Right ventricle myocardium inferior (tissue), 1 donor: ENCODE measurements at places on chromosomes 6 and 20.

GRCh38 chr20:25022680-25023079, 30.1 kb upstream of the APMAP start:
- no peak for DNase-seq

DNA sequence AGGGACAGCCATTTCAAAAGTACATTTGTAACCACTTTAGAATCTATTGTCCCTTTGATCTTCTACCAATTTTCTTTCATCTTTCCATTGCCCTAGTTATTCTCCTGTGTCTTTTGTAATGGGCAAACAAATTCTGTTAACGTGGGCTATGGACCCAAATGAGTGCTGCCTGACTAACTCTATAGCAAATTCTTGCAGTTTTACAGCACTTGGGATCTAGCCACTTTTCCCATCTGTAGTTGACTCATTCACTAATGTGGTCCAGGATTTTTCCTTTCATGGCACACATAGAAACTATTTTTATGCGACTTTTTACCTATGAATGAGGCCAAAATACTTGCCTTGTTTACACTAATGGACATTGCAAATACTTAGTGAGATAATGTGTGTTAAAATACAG, 52.0 kb downstream of the GRIK2 start:
- DNase-seq, result no peak

DNA sequence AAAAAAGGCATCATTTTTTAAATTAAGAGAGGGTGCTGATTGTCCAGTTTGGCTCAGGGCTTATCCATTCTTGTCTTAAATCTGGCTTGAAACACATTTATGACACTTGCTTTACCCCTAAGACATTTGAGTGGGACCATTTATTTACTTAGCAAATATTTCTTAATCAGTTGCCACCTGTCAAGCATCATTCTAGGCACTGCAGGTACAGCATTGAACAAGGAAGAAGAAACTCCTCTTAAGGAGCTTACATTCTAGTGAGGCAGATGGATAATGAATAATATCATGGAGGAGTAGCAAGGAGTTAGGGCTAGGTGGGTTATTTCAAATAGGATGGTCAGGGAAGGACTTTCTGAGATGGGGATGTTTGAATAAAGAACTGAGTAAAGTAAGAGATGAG, 189.8 kb downstream of the UTRN start:
- no peak for DNase-seq

GRCh38 chr20:54179946-54180345, 6.2 kb upstream of the CYP24A1 start:
- no peak for DNase-seq

DNA sequence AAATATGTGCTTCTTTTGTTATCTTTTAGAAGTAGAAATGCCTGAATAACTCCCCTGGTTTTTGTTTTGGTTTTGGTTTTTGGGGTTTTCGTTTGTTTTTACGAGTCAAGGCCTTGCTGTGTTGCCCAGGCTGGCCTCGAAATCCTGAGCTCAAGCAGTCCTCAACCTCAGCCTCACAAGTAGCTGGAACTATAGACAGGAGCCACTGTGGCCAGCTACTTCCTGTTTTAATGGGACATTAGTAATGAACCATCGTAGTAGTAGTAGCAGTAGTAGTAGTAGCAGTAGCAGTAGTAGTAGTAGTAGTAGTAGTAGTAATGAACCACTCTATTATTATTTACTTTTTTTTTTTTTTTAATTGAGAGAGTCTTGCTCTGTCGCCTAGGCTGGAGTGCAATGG, 66.0 kb downstream of the UBR2 start:
- no peak for DNase-seq

DNA sequence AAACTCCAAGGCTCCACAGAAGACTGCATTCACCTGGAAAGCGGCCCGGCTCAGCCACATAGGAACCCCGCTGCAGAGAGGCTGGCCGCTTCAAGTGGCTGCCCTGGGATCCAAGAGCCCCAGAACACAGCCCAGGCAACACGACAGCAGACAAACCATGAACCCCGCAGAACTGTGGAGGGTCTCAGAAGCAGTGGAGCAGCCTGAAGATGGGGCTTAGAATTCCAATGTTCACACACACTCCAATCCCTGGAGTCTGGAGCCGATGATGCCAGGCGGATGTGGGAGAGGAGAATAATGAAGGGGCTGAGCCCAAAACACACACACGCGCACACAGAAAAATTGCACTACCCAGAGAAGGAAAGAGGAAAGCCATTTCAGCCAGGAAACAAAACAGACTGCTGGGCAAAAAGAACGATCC, 52.4 kb downstream of the NINL start:
- DNase-seq, result no peak

DNA sequence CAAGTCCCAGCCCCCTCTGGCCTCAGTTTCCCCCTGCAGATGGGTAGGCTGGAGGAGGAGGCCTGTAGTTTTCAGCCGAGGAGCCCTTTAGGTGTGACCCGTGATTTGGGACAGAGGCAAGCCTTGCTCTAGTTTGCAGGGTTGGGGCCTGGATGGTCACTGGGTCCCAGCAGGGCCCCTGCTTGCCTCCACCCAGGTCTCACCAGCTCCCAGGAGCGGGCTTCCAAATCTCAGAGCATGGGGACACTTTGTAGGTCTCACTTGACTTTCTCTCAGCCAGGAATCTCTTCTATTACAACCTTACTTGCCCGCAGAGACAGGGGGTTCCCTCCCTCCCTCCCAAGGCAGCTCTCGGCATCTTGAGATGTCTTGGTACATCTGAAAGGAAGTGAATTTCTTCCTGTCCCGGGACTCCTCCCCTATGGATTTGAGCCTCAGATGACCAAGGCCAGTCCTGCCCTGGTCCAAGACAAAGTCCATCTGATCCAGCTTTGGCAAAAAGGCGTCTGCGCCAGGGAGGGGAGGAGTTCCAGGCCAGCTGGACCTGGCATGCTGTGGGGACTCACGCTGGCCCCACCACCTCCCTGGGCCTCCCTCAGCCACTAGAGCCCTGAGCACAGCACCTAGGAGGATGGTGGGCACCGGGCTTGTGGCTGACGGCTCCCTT, 47.4 kb downstream of the SRC start:
- DNase-seq, result peak; percentile 1
